Chondrocyte (in vitro differentiated cells): ENCODE measurements at places on chromosomes 12 and 14. TPM values are rescaled to one million over a fixed set of nuclear protein-coding genes. Genes with fewer than 3 reads are reported as not detected.

- no peak for DNase-seq
- no peaks in the 10 kb centered on the region for H3K36me3 ChIP-seq
- H3K4me1 ChIP-seq: peaks cover 11% of the 10 kb centered on the region
- H3K27ac ChIP-seq: no peak overlapping the region
Observed at GRCh38 chr12:67506739-67507138, 141.8 kb upstream of the DYRK2 start.

GRCh38 chr12:92193063-92193462, 47.4 kb upstream of the BTG1 start:
- H3K27me3 ChIP-seq: no peaks in the 10 kb centered on the region
- H3K27ac ChIP-seq: no peak overlapping the region
- DNase-seq: no peak
- H3K4me3 ChIP-seq: no peak overlapping the region
- no peaks in the 10 kb centered on the region for H3K4me1 ChIP-seq
- no peaks in the 10 kb centered on the region for H3K36me3 ChIP-seq

- no peak overlapping the region for H3K27ac ChIP-seq
- H3K4me3 ChIP-seq: no peak overlapping the region
- no peaks in the 10 kb centered on the region for H3K27me3 ChIP-seq
- no peak for DNase-seq
- H3K4me1 ChIP-seq: peaks cover 5% of the 10 kb centered on the region
- peaks cover 14% of the 10 kb centered on the region for H3K36me3 ChIP-seq
Observed at GRCh38 chr12:20646239-20646827, 48.8 kb upstream of the SLCO1C1 start.

The PLA2G1B gene
- 0.42 to 1.1 TPM in 2 of 3 replicates, not detected in the other for total RNA-seq

The PRKD1 gene
- 10.1 to 14.5 TPM (median 11.1 TPM) in 3 replicates for total RNA-seq
